HFF-Myc (cell line): ENCODE measurements at places on chromosomes 11 and 22.

DNA sequence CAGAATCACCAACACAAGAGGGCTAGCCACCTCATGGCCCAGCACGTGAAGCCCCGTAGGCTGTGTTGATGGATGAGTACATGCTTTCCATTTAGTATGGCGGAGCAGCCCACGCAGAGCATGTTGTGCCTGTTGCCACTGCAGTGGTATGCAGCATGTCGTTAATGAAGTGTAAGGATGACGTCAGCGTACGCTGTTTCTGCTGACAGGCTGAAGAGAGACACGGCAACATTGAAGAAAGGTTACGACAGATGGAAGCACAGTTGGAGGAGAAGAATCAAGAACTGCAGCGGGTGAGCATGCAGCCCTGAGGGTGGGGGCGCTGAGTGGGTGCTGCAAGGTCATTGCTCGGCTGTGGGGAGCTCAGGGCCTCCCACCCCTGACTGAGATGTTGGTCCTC lies 62.8 kb downstream of the PPFIA1 start:
- no peak for DNase-seq

GRCh38 chr22:30433773-30434172 lies 8.2 kb downstream of the MTFP1 start:
- no peak for DNase-seq

GRCh38 chr11:94068764-94069163 lies 47.6 kb downstream of the HEPHL1 start:
- DNase-seq = no peak

- no peak for DNase-seq
Measured at GRCh38 chr11:127564810-127565209, 564.2 kb upstream of the KIRREL3 start.

- DNase-seq = no peak
Measured at GRCh38 chr11:76587820-76588454, 82.6 kb downstream of the LRRC32 start.

DNA sequence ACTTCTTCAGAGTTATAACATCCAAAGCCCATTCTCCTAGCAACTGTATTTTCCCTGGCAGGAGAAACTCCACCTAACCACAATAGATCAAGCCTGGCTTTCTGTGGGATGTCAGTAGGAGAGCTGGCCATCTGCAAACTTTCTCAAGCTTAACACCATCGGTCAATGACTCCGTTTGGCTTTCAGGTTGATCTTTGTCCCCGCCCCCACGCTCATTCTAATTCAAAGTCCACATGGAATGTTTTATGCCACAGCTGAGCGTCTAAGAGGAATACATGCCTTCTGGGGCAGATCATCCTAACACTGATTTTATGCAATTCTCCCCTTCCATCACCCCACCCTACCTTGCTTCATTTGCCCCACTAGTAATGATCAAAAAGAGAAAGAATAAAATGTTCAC lies 4.8 kb downstream of the GVQW3 start:
- DNase-seq = no peak

DNA sequence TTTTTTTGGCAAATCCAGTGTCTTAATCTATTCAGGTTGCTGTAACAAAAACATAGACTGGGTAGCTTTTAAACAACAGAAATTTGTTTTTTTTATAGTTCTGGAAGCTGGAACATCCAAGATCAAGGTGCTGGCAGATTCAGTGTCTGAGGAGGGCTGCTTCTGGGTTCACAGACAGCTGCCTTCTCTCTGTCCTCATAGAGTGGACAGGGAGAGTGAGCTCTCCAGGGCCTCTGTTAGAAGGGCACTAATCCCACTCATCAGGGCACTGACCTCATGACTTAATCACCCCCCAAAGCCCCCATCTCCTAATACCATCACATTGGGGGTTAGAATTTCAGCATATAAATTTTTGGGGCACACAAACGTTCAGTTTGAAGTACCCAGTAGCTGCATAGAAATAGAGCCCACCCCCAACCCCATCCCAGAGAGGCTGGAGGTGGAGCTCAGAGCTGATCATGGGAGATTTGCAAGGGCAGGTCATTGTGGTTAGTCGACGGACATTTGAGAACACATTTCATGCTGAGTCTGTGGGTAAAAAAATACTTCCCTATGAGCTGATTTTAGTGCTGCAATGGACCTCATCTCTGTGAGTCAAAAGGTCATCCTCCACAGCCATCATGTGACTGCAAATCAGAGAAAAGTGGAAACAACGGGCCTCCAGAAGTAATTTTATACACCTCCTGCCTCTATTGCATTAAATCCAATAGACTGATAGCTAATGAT lies 203.1 kb upstream of the CADM1 start:
- DNase-seq = no peak

DNA sequence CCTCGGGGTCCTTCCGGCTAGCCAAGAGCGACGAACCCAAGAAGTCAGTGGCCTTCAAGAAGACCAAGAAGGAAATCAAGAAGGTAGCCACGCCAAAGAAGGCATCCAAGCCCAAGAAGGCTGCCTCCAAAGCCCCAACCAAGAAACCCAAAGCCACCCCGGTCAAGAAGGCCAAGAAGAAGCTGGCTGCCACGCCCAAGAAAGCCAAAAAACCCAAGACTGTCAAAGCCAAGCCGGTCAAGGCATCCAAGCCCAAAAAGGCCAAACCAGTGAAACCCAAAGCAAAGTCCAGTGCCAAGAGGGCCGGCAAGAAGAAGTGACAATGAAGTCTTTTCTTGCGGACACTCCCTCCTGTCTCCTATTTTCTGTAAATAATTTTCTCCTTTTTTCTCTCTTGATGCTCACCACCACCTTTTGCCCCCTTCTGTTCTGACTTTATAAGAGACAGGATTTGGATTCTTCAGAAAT lies 1.9 kb upstream of the GCAT start:
- no peak for DNase-seq

DNA sequence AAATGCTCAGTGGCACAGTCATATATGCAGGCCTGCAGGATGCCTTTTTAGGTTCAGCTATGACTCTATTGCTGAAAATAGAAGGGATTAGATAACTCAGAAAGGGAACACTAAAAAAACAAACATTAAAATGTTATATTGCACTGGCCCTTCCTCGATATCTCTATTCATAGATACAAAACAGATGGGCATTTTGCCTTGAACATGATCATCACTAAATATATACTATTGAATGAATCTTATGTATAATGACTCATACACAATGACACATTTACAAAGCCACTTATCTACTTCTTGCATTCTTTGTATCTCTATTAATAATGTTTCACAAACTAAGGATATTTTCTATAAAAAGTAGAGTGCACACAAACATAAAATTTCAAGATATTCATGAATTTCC lies 2352.8 kb upstream of the RAG2 start:
- no peak for DNase-seq

DNA sequence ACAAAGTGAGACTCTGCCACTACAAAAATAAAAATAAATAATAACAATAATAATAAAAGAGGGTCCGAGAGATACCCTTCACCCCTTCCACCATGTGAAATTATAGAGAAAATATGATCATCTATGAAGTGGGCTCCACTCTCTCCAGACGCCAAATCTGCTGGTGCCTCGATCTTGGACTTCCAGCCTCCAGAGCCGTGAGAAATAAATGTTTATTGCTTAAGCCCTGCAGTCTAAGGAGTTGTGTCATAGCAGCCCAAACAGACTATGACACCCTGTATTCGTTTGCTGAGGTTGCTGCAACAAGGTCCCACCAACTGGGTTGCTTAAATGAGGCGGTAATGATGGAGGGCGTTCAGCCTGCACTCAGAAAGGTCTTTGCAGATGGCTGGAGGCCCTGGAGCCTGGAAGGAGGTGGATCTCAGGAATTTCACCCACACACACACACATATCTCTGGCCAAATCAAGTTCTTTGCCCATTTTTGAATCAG lies 7.6 kb upstream of the SEPTIN5 start:
- DNase-seq = no peak

- DNase-seq = no peak
Measured at GRCh38 chr22:37401401-37402183, 25.7 kb downstream of the ELFN2 start.

GRCh38 chr11:31492320-31492913 lies 17.0 kb downstream of the IMMP1L start:
- DNase-seq = no peak

DNA sequence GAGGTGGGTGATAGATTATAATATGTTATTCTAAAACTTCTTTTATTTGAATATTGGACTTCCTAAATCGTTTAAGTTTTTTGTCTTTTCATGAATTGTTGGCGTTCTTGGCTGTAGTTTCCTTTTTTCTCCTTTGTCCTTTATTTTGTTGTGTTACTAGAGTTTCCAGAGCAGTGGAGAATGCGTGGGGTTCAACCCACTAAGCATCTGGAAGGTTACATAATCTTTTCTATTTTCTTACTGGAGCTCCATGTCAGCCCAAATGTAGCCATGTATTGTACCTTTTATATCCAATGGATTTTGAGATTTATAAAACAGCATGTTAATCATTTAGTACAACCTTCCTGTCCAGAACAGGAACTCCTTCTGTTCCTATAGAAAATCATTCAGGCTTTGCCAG lies 63.2 kb downstream of the PPP6R3 start:
- DNase-seq = no peak

- DNase-seq = no peak
Measured at GRCh38 chr11:131690776-131691175, 320.4 kb downstream of the NTM start.

- no peak for DNase-seq
Measured at GRCh38 chr11:85939099-85940015, 84.2 kb downstream of the CCDC83 start.

DNA sequence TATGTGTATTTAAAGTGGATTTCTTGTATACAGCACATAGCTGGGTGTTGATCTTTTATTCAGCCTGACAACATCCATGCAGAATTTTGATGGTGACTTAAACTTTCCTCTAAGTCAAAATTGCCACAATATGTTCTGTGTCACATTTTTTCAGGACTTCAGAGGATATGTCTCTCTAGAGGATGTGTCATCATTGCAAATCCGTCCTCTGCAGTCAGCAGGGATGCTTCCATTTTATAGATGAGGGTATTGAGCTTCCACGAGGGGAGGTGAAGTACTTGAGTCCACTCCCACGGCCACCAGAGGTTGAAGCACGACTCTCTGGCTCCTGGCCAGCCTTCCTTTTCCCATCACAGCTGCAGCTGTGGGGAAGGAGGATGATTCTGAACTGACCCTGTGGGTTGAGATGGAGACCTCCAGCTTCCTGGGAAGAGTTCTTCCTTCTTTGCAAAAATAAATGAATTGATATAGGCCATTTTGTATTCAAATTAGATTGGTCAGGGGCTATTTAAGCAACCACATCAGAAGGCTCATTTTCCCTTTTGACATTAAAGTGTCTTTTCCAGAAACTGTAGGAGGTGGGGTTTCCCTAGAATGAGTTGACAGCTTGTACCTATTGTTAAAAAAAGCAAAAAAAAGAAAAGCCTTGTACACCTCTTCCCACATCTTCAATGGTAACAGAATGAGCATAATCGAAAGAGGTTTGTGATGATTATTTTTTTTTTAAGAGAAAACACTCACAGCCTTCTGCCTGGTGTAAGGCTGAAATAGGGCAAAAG lies 55.2 kb upstream of the MYEOV start:
- DNase-seq = no peak

DNA sequence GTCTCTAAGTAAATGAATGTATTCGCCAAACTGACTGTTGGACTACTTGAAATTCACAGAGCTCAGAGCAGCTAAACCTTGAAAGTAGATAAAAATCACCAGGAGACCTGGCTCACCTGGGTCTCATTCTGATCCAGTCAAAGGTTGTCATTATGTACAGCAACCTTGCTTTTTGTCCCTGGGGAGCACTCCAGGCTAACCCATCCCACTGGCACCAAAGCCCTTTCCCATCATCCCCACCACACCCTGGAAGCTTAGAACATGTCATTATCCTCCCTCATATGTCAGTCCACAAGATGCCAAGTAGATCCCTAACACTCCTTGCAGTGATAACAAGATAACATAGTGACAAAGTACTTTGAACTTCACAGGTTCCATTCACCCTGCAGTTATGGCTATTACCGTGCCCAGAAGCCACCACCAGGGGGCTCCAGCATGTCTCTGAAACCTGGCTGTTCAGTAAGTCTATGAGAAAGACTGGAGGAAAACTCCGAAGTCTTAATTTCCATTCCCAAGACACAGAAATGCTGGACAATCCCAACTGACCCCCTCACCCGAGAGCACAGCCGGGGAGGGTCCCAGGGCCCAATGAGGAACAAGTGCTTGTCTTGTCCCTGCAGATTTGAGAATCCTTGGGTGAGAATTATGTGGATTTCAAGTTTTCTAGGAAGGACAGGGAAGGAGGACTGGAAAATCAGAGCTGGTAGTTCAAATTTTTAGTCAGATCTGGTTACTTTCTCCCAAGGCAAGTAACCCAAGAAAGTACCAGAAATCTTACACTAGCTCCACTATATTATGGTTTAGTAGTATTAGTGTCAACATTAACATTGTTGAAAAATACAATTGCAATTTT lies 43.0 kb upstream of the USP47 start:
- DNase-seq = no peak
